Tibial nerve (tissue), 4 donors: ENCODE measurements at places on chromosomes 4 and X.

DNA sequence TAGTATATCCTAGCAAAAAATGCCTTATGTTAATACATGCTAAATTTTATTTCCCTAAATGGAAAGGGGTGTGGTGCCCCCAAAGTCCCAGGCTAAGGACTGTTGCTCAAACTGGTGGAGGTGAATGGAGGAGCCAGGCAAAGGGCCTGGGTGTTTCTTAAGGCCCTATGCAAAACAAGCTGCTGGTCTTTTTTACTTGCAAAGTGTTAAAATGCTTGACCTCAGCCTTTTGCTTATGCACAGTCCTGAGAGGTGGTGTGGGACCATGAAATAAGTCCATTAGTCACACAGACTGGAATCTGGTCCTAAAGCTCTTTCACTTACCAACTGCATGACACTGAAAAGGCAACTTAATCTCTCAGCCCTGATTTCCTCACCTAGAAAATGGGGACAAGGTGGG lies 223.5 kb upstream of the MBNL3 start:
- no peaks in the 10 kb centered on the region for H3K4me1 ChIP-seq
- H3K27me3 ChIP-seq: no peaks in the 10 kb centered on the region
- no peak overlapping the region for H3K27ac ChIP-seq
- no peaks in the 10 kb centered on the region for H3K36me3 ChIP-seq
- no peak for DNase-seq

DNA sequence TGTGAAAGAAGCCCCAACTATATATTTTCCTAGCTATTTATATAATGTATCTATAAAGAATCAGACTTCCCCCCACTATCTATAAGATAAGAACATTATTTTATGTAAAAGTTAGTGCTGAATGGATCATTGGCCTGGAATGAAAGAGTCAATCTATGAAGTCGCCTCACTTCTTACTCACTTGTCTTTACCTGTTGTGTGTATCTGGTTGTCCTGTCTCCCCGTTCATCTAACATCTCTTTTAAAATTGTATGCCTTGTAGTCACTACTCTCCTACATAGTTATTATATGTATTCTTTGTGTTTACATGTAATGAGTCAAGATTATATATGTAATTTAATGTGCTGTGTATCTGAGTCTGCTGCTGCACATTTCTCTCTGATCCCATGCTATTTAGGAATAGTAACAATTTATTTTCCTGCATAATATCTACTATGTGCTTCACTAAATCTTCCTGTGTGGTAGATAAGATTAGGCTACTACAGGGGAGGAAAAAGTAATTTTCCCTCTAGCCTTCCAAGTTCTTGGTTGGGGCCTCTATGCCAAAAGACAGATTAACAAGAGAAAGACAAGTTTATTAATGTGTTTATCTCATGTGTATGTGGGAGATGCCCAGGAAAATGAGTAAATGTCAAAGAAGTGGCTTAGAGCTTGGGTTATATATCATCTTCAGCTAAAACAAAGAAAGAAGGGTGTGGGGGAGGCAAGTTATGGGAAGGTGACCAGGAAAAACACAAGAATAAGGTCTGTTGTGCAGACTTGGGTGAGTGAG lies 77.6 kb upstream of the FRMPD4 start:
- H3K4me3 ChIP-seq: no peak overlapping the region
- no peak for DNase-seq
- H3K36me3 ChIP-seq: no peaks in the 10 kb centered on the region
- no peaks in the 10 kb centered on the region for H3K27me3 ChIP-seq
- H3K4me1 ChIP-seq: no peaks in the 10 kb centered on the region

GRCh38 chr4:10584042-10584441 lies 100.5 kb downstream of the CLNK start:
- H3K36me3 ChIP-seq: no peaks in the 10 kb centered on the region
- no peak for DNase-seq
- no peak overlapping the region for H3K4me3 ChIP-seq
- H3K27me3 ChIP-seq: no peaks in the 10 kb centered on the region
- H3K27ac ChIP-seq: no peak overlapping the region

DNA sequence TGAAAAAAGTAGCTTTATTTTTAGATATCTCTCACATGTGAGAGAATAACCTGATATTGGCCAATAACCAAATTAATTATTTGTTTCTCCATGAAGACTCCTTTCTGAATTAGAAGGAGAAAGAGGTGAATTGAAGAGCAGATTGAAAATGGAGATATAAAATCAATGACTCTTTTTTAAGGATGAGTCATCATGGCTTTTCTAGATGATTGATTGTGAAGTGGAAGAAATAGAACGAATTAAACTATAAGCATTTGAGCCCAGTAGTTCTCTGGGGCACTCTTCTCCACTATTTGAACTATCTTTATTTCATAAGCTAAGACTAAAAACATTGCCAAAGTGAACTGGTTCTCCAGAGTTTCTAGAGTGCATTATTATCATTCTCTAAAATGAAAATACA lies 137.2 kb upstream of the EDNRA start:
- no peak for DNase-seq
- H3K4me3 ChIP-seq: no peak overlapping the region
- no peak overlapping the region for H3K27ac ChIP-seq
- H3K36me3 ChIP-seq: no peaks in the 10 kb centered on the region
- peaks cover 7% of the 10 kb centered on the region for H3K4me1 ChIP-seq
- no peaks in the 10 kb centered on the region for H3K27me3 ChIP-seq

DNA sequence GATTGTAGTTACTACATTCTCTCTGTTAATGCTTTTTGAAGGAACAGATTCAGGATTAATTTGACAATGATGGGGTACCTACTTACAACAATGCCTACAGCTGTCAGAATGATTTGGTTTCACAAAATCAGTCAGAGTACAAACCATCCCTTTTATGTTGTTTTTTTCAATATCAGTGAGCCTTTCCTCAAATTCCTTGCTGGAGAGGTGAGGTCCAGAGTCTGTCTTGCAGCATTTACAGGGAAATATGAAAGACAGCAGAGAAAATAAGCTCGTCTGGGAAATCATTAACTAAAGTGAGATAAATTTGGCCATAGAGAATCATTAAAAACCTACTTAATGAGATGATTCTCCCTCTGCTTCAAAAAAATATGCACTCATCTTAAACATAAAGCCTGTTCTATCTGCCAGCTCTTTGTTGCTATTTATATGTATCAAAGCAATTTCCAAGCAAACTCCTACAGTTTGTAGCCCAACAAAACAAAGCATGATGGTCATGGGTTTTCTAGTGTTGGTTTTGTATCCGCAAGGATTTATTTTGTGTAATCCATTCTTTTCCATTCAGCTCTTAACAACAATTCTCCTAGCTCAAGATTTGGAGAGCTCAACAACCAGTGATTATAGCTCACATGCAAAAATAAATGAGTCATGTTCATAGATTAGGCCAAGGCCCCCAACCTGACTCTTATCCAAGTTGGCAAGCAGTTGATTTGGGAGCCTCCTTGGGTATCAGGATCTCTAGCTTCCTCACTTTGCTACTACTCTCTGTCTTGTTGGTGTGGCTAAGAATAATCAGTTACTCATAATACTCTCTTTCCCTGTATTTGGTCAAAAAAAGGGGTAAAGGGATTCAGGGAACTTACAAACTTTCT lies 222.6 kb downstream of the ENOX2 start:
- no peaks in the 10 kb centered on the region for H3K27me3 ChIP-seq
- H3K36me3 ChIP-seq: no peaks in the 10 kb centered on the region
- no peak for DNase-seq
- H3K4me3 ChIP-seq: no peak overlapping the region
- H3K27ac ChIP-seq: peak overlapping the region; percentile 40

GRCh38 chr4:189763583-189763982 lies 177.1 kb upstream of the FRG1 start:
- no peak overlapping the region for H3K4me3 ChIP-seq
- H3K27me3 ChIP-seq: no peaks in the 10 kb centered on the region
- no peak overlapping the region for H3K27ac ChIP-seq

- H3K36me3 ChIP-seq: no peaks in the 10 kb centered on the region
- no peak overlapping the region for H3K4me3 ChIP-seq
- H3K27me3 ChIP-seq: no peaks in the 10 kb centered on the region
- DNase-seq: no peak
- H3K27ac ChIP-seq: no peak overlapping the region
- H3K4me1 ChIP-seq: no peaks in the 10 kb centered on the region
Measured at GRCh38 chr4:146327859-146328650, 113.7 kb downstream of the REELD1 start.

GRCh38 chrX:40244980-40245379 lies 147.2 kb upstream of the BCOR start:
- no peak overlapping the region for H3K4me3 ChIP-seq
- no peak for DNase-seq
- no peak overlapping the region for H3K27ac ChIP-seq
- no peaks in the 10 kb centered on the region for H3K27me3 ChIP-seq

DNA sequence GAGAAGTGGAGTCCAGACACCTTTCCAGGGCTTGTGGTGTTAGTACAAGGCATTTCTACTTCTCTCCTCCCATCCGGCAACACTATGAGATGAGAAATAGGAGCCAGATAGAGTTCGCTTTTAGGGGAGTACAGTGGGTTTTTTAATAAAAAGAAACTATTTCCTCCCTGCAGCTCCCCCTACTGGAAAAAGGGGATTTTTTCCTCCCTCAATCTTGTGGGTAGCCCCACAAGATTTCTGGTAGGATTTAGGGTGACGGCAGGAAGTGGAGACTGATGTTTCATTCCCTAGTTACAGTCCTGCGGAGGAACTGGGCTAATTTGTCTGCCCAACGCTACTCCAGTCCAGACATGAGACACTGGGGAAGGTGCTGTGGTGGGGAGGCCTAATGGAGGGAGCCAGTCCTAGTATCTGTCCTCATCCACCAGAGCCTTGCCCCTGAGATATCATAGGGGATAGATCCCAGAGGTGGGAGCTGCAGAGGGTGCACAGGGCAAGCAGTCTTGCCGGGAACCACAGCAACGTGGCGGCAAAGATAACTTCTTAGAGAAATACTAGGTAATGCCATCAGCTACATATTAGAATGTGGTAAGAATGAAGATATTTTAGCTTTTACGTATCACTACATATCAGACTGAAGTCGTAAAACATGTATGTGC lies 45.5 kb upstream of the PRKG2 start:
- no peak overlapping the region for H3K27ac ChIP-seq
- no peaks in the 10 kb centered on the region for H3K4me1 ChIP-seq
- no peak overlapping the region for H3K4me3 ChIP-seq

DNA sequence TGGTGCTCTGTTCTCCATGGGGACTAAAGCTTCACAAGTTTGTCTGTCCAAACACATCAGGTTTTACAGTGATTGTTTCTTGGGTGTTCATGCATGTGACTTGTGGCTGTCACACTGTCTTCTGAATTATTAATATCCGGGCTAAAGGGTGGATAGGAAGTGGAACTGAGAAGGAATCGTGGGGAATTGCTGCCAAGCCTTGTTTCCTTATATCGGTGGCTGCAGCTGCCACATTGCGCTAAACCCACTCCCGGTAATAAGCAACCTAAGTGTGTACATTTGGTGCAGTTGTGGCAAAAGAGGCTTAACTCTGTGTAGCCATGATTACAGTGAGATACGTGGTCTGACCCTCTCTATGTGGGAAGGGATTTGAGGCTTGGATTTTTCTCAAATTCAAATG lies 30.7 kb downstream of the SEPTIN11 start:
- H3K27me3 ChIP-seq: no peaks in the 10 kb centered on the region
- H3K4me1 ChIP-seq: no peaks in the 10 kb centered on the region
- H3K4me3 ChIP-seq: no peak overlapping the region
- H3K36me3 ChIP-seq: no peaks in the 10 kb centered on the region

DNA sequence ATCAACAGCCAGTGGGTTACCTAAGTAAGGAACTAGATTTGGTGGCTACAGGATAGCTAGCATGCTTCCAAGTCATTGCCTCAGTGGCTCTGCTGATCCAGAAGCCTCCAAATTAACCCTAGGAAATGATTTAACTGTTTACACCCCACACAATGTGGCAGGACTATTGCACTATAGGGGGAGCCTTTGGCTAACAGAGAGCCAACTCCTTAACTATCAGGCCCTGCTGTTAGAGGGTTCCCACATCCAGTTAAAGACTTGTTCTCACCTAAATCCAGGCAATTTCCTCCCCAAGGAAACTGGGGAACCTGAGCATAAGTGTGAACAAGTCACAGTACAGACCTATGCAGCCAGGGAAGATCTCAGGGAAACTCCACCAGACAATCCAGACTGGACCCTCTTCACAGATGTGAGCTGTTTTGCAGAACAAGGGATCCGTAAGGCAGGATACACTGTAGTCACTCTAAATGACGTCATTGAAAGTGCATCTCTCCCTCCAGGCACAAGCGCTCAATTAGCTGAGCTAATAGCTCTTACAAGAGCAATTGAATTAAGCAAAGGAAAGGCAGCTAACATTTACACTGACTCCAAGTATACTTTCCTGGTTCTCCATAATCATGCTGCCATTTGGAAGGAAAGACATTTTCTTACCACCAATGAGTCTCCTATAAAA lies 185.3 kb upstream of the SPOCK3 start:
- no peak for DNase-seq
- H3K4me1 ChIP-seq: no peaks in the 10 kb centered on the region
- H3K27me3 ChIP-seq: no peaks in the 10 kb centered on the region
- no peak overlapping the region for H3K27ac ChIP-seq
- no peaks in the 10 kb centered on the region for H3K36me3 ChIP-seq

DNA sequence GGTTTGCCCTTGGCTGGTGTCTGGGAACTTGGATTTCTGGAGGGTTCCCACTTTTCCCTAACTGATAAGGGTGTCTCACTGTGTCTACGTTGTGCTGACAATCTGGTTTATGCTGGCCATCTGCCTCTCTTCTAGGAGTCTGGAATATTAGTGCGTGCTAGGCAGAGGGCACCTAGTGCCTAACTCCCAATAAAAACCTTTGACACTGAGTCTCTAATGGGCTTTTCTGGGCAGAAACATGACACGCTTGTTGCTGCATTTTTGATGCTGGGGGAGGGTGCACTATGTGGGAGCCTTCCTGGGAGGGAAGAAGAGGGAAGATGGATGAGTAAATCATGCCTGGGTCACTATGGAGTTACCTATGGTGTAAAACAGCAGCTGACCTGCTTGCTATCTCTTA lies 16.3 kb upstream of the ZNF41 start:
- no peak for DNase-seq
- H3K27ac ChIP-seq: no peak overlapping the region
- H3K4me1 ChIP-seq: no peaks in the 10 kb centered on the region
- H3K36me3 ChIP-seq: no peaks in the 10 kb centered on the region

GRCh38 chr4:75025431-75025830 lies 92.5 kb downstream of the PARM1 start:
- no peaks in the 10 kb centered on the region for H3K4me1 ChIP-seq
- no peak overlapping the region for H3K27ac ChIP-seq
- no peaks in the 10 kb centered on the region for H3K27me3 ChIP-seq
- H3K4me3 ChIP-seq: no peak overlapping the region
- no peak for DNase-seq

DNA sequence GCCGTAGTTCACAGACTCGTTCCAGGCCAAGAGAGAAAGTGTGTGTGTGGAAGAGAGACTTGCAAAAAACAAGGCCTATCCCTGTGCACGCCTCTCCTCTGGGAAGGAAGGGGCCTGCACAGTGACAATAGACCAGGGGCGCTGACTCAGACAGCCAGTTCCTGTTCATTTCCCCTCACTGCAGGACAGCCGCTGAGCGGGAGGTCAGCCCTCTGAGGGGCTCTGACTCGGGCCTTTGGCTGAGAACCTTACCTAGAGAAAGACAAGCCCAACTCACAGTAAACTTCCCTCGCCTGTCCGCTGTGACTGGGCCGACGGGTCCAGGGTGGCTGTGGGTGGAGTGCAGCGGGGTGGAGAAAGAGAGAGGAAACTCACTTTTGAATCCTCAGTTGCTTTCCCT lies 52.1 kb downstream of the RTL5 start:
- H3K4me3 ChIP-seq: peak overlapping the region; percentile 24
- DNase-seq: no peak
- no peaks in the 10 kb centered on the region for H3K36me3 ChIP-seq
- H3K4me1 ChIP-seq: peaks cover 7% of the 10 kb centered on the region

- H3K27ac ChIP-seq: no peak overlapping the region
- no peak overlapping the region for H3K4me3 ChIP-seq
- H3K36me3 ChIP-seq: no peaks in the 10 kb centered on the region
Measured at GRCh38 chr4:158949099-158949498, 153.8 kb upstream of the RAPGEF2 start.
